ENCODE measurements at places on chromosomes 2 and 18.

- no peak for DNase-seq
These were observed 147.8 kb downstream of the FTCDNL1 start for GRCh38 chr2:199703199-199703598.

DNA sequence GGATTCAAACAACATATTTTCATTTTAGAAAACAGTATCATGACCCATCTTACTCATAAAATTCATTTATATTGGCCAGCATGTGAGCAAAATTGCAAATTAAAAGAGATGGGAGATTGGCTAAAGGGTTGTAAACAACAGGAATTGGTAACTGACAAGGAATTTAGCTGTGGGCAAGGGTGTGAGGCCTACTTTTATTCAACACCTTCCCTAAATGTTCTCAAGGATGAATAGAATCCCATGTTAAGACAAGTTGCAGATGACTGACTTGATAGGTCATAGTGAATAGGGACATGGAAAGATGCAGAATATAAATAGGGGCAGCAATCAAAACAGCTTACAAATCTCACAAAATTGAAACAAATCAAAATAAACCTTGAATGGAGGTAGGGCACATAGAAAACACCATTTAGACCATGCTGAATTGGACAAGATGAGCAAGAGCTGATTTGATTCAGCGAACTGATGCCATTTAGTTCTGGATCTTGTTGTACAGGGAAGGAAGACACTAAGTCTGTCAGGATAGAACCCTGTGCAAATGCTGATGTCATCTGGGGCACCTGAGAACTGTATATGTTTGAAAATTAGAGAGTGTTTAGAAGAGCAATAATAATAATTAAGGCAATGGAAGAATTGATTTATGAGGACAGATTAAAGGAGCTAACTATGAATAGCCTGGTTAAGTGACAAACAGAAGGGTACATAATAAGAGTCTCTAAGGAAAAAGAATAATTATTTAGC is 509.7 kb downstream of the ZEB2 start:
- DNase-seq: no peak

DNA sequence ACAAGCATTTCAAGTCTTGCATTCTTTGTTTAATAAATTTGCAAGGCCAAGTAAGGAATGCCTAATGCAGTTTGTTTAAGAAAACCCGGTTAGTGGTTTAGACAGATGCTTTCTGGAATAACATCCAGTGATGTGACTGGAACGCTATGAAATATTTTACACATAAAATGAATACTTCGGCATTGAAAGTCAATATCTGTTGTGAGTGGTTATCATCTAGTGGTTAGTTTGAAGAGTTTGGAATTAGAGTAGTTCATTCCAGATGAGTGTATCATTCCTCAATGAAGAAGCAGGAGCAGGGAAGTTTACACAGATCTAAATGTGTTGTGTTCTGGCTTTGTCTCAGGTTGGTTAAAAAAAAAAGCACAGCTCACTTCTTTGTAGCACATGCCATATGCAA is 608.0 kb upstream of the PIK3C3 start:
- no peak for DNase-seq

- DNase-seq: no peak
These were observed 15.0 kb upstream of the IL1A start for GRCh38 chr2:112798979-112799975.

- DNase-seq: peak; percentile 48
These were observed 93.8 kb upstream of the LDAH start for GRCh38 chr2:20916604-20917286.

DNA sequence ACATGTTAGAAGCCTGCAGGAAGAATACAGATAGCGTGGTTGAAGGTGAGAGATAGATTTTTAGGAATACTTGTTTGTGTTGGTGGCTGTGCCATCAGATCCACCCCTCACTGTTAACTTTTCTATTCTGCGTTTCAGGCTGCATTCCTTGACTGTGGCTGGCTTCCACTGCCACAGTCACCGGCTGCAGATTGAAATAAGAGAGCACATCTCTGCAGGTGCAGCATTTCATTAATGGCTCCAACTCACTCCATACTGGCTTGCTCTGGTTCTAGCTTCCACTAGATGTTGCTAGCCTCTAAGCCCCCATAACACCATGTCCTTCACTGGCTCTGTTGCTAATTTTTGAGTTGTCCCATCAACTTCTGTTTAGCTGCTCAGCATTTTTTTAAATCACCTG is 286.5 kb downstream of the CPS1 start:
- DNase-seq: no peak

- DNase-seq: no peak
These were observed 141.8 kb upstream of the BCL2L11 start for GRCh38 chr2:110978756-110979470.

- DNase-seq: no peak
These were observed 92.0 kb downstream of the TNS1 start for GRCh38 chr2:217910875-217911212.

DNA sequence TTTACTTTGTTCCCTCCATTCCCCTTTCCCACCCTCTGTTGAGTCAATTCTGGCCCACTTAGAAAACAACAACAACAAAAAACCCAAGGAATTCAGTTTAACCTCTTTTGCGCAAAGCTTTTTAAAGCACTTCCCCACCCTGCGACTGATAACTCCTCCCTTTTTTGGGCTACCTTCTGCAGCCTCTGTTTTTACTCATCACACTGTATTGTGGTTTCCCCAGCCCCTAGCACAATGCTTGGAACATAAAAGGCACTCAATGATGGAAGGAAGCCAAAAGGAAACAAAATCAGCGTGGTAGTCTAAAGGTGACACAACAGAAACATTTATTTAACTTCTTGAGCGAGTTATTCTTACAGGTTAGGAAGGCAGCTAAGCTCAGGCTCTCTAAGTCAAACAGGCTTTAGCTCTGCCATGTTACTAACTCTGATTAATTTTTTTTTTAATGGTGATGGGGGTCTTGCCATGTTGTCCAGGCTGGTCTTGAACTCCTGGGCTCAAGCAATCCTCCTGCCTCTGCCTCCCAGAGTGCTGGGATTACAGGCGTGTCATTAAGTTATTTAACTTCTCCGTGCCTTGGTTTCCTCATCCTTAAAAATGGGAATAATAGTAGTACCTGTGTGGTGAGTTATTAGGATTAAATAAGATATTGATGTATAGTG is 1.3 kb downstream of the CEP68 start:
- no peak for DNase-seq

GRCh38 chr2:156818944-156819343 is 382.8 kb downstream of the GPD2 start:
- DNase-seq: no peak

DNA sequence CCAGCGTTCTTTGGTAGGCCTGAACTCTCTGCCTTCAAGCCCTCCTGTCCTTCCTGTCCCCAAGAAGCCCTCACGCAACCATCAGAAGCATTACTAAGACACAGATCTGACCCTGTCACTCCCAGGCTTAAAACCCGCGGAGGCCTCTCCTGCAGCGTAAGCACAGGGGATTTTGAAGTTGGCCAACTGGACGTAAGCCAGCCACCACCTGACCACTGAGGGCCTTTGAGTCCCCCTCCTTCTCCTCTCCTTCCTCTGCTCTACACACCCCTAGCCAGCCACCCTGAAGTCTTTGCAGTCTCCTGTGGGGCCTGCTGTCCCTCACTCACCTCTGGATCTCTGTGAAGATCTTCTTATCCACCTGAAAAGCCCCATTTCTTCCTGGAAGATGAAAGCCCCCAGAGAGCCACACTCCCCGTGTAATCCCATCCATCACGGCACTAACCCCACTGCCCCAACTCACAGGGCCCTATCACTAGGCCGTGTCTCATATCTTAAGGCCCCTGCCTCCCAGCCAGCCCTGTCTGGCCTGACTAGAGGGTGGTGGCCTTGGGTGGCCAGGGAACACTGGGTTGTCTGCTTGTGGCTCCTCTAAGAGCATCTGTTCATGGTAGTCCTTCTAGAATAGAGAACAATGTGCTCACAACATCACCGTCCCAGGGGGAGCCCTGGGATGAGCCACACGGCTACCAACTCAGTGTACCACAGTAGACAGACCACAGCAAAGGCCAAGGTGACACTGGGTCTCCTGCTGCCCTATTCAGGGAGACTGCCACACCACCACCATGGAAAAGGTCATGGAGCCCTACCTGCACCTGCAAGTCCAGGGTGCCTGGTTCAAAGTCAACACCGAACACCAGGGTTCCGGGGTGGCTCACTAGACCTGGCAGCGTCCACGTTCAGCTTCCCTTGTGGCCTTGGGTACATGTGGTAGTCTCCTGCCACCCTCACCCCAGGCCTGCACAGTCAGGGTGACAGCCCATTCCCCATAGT is 191.6 kb downstream of the ZBTB7C start:
- DNase-seq: no peak

- no peak for DNase-seq
These were observed 462.2 kb downstream of the BCL11A start for GRCh38 chr2:60091266-60091665.

GRCh38 chr2:28364610-28365009 is 28.0 kb upstream of the FOSL2 start:
- DNase-seq: peak; percentile 21

DNA sequence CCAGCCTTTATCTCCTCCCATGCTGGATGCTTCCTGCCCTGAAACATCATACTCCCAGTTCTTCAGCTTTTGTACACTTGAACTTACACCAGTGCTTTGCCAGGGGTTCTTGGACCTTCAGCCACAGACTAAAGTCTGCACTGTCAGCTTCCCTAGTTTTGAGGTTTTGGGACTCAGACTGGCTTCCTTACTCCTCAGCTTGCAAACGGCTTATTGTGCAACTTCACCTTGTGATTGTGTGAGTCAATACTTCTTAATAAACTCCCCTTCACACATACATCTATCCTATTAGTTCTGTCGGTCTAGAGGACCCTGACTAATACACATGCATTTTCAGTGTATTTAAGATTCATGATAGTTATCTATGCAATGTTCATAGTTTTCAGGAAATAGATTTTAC is 35.8 kb upstream of the ZNF804A start:
- no peak for DNase-seq

DNA sequence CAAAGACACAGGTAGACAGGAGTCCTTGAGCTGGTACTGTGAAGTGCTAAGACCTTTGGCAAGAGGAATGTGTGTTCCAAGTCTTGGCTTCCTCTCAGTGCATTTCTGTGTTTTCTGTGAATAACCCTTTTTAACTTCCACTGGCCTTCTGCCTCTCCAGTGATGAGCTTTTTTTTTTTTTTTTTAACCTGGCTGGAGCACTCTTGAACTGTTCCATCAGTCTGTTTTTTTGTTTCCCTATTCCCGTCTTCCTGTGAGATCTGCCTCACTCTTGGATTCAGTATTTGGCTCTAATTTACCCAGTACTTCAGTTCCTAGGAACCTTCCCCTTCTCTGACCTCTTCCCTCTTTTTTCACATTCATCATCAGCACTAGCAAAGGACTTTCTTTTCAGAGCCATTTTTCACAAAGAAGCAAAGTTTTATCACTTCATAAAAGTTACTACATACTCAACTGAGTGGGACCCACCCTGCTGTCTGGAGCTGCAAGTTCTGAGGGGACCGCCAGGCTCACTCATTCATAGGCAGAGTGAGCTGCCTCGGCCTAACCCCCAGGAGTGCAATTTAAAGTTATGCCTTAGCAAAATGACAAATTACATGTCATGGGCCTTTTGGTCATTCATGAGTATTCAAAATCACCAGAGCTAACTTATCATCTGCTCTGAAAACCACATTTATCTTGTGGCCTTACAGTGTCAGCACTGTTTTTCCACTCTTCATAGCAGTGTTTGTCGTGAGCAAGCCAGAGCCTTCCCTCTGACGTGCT is 126.9 kb upstream of the DAPL1 start:
- DNase-seq: no peak

GRCh38 chr18:2258954-2259353 is 312.4 kb downstream of the METTL4 start:
- no peak for DNase-seq

DNA sequence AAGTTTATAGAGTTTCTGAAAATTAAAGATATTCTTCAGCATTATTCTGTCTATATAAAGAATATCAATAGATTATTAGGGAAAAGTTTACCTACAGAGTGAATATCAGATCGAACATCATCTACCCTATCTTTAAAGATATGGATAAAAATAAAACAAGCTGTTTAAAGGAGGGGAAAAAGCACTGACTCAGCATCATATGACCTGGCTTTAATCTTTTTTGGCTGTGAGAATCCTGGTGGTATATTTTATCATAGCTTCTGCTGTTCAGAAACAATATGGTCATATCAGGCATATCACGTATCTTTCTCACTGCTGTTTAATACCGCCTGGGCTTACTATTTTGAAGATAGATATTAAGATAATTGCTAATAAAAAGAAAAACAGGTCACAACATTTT is 80.2 kb downstream of the NEB start:
- no peak for DNase-seq

- DNase-seq: no peak
These were observed 16.5 kb upstream of the OR6B3 start for GRCh38 chr2:240069829-240070228.

Data from mesendoderm (in vitro differentiated cells).